ENCODE measurements at places on chromosomes 16 and 17.

- no peak for DNase-seq
Observed at GRCh38 chr16:14186795-14187221, 115.7 kb downstream of the MRTFB start.

- no peak for DNase-seq
Observed at GRCh38 chr17:65079489-65079900, 23.0 kb upstream of the GNA13 start.

DNA sequence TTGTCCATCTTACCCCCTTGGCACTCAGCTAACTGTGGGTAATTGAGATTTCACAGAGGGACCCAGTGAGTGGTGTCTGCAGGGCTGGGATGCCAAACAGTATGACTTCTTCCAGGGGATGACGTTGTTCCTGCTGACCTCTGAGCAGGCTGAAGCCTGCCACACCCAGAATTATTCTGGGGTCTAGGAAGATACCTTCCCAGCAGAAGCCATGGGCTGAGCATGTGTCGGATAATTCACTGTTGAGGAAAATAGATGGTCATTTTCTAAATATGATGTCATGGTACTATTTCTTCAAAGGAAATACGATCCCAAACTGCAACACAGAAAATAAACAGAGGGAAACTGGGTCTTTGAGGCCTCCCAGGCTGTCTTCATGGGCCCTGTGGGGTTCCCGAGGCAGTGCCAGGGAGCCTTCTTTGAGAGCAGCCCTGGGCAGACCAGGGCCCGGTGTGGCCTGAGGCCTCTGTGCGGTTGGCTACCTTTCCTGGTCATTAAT, 17.4 kb downstream of the WNT9B start:
- DNase-seq, result no peak

DNA sequence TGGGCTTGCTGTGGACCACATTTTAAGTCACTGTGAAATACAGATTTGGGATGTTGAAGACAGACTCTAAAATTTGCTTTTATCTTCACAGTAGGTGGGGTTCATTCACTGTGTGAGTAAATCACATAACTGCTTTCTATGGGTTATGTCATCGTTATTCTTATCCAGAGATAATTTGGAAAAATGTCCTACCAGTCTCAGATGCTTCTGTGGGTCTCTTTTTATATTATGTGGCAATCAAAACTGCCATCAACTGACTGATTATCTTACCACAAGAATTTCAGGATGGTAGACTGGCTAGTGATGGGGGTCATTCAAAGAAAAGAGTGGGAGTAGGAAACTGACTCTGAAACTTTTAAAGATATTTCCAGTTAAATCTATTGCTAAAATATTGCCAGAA, 3.1 kb downstream of the HSBP1 start:
- no peak for DNase-seq

- no peak for DNase-seq
Observed at GRCh38 chr16:58318391-58318790, 23.6 kb upstream of the PRSS54 start.

DNA sequence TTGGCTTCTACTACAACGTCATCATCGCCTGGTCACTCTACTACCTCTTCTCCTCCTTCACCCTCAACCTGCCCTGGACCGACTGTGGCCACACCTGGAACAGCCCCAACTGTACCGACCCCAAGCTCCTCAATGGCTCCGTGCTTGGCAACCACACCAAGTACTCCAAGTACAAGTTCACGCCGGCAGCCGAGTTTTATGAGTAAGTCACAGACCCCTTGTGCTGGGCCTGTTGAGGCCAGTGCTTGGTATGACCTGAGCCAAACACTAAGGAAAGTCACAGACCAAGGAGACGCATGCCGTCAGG, 16.1 kb downstream of the SLC6A2 start:
- no peak for DNase-seq

- no peak for DNase-seq
Observed at GRCh38 chr16:72819345-72819744, 228.6 kb downstream of the ZFHX3 start.

DNA sequence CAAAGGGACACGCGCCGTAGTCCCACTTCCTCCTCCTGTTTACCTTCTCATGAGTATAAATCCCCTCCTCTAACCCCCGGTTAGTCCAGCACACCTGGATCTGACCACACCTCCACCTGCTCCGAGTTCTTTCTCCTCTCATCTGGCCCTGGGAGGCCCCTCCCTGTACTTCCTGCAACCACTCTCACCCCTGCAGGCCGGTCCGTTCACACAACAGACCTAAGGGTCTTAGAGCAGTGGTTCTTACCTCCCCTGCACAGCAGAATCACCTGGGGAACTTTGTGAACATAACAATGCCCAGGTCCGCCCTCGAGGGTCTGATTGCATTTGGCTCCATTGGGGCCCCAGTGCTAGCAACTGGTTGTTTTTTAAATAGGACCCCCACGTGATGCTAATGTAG, 24.8 kb downstream of the TMEM114 start:
- no peak for DNase-seq

DNA sequence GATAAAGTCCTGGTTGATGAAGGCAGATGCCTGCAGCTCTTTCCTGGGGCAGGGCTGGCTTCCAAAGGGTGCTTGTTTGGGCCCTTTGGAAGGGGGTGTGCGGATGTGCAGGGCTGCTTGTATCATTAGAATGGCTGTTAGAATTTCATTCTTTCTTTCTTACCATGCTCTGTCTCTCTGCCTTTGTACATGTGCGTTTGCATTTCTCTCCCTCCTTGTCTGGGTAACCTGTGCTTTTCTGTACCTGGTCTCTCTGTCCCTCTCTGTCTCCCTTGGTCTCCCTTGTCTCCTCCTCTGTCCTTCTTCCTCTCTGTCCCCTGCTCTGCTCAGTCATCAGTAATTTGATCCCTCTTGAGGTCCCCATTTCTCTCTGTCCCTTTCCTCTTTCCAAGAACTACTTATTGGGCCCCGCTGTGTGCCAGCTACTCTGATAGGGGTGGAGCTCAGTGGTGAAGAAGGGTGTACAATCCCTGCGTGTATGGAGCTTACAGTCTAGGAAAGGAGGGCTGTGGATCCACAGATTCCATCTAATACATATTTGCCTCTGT, 69.3 kb downstream of the PLCG2 start:
- no peak for DNase-seq

- no peak for DNase-seq
Observed at GRCh38 chr17:9217151-9218056, 196.1 kb downstream of the NTN1 start.

DNA sequence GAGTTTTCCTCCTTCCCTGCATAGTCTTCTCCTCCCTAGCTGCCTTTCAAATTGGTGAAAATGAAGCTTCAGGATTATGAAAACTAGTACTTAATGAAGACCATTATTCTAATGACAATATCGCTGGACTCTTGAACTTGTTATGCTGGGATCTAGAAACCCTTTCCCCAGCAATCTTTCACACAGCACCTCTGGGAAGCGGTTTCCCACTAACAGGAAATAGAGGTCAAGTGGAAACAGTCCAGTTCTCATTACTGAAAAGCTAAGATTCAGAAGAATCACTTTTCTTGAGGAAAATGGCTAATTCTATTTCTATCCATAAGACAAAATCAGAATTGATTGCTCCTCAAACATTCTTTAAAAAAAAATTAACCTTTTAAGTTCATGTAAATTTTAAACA, 2.0 kb upstream of the VEZF1 start:
- DNase-seq, result no peak

GRCh38 chr16:81632392-81633146, 146.5 kb upstream of the PLCG2 start:
- peak; percentile 69 for DNase-seq

GRCh38 chr16:68732042-68732680, 4.9 kb upstream of the CDH1 start:
- no peak for DNase-seq

DNA sequence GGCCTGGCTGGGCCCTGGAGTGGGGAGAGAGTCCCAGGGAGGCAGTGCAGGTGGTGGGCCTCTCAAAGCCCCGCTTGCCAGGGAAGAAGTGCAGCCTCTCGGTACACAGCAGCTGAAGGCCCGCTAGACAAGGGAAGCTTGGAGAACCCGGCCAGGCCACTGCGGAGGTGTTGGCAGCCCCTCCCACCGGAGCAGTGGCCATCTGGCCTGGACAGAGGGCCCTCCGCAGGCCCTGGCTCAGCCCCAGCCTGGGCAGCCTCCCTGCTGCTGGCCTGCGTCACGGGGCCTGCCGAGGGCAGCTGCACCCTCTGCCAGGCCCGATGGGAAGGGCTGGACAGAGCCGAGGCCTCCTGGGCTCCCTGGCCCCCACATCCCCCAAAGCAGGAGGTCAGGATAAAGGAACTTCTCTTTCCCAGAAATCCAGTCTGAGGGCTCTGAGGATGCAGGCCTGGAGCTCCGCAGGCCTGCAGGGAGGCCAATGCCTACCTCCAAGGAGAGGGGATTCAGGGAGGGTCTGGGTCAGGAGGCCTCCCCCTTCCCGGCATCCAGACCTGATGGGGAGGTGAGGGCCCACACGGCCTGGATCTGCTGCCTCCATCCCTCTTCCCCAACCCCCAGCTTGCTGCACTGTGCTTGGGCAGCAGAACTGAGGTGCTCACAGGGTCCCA, 4.3 kb downstream of the SPPL2C start:
- DNase-seq, result no peak

- peak; percentile 16 for DNase-seq
Observed at GRCh38 chr17:55420776-55421178, 858 bp downstream of the MMD start.

GRCh38 chr17:17667231-17667630, 14.0 kb upstream of the RAI1 start:
- no peak for DNase-seq

- DNase-seq, result no peak
Observed at GRCh38 chr16:23020084-23020483, 129.2 kb downstream of the USP31 start.

DNA sequence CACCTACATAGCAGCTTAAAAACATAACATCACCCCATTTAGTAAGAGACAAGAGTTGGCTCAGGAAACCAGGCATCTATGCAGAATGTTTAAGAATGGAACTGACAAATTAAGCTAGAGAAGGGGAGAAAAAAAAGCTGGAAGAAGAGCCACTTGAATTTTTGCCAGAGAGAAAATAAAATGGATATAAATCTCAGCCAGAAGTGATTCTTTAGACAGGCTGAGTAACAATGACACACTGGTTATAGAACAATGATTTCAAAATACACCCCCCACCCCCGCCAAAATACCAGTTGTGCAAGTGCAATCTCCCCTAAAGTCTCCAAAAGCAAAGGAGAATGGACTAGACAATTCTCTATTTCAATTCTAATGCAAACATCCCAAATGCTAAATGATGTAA, 22.4 kb downstream of the LSM12 start:
- no peak for DNase-seq

DNA sequence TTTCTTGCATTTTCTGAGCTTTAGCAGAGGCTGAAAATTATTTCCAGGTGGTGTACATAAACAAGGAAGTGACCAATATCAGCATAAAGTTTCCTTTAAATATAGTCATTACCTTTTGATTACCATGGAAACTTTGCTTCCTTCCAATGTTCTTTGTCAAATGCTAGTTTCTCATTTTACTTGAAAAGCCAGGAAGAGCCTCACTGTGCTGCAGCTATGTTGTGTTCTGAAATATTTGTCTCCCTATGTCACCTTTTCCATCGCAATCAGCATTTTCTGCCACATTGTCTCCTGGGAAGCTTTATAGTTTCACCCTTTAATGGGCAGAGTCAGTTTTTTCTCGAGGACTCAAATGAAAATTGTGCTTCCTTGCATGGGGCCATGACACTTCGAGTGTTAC, 496.0 kb downstream of the CDH8 start:
- DNase-seq, result no peak

- no peak for DNase-seq
Observed at GRCh38 chr17:60563743-60564142, 36.2 kb upstream of the PPM1D start.

- DNase-seq, result no peak
Observed at GRCh38 chr17:77303620-77304019, 162.9 kb downstream of the SEC14L1 start.

DNA sequence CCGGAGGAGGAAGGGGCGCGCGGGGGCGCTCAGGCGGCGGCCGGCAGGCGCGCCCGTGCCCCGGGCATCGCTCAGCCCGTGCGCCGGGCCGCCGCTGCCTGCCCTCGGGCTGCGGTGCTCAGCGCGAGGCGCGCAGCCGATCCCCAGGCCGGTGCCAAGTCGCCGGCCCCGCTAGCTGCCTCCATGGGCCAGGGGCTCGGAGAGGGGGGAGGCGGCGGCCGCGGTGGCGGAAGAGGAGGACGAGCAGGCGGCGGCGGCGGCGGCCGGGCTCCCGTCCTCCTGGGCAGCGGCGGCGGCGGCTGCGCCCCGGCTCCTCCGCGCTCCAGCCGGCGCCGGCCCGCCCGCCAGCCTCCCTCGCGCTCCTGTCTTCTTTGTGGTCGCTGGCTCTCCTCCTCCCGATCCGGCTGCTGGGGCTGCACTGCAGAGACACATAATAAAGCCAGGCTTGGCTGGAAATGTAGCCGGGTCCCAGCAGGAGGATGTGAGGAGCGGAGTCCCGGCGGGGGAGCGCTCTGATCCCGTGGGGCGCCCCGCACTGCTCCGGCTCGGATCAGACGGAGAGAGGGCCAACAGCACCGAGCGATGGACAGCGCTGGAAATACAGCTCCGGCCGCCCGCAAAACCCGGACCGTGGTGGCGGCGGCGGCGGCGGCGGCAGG, 889 bp upstream of the ZNF423 start:
- no peak for DNase-seq

DNA sequence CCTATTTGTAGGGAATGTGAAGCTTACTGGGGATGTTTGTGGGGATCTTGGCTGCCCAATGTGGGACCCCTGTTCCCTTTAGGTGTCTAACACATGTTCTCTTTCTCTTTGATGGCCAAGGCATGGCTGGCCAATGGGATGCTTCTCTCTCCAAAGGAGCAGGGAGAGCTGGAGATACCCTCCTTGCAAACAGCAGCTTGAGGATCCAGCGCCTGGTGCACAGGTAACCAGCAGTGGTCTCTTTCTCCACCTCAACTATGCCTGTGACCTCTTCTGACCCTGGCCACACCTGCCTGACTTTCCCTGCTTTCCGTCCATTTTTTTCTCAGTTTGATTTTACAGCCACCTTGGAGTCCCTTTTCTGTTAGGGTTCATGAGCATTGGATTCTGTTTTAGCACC, 16.8 kb upstream of the NKD1 start:
- DNase-seq, result no peak

DNA sequence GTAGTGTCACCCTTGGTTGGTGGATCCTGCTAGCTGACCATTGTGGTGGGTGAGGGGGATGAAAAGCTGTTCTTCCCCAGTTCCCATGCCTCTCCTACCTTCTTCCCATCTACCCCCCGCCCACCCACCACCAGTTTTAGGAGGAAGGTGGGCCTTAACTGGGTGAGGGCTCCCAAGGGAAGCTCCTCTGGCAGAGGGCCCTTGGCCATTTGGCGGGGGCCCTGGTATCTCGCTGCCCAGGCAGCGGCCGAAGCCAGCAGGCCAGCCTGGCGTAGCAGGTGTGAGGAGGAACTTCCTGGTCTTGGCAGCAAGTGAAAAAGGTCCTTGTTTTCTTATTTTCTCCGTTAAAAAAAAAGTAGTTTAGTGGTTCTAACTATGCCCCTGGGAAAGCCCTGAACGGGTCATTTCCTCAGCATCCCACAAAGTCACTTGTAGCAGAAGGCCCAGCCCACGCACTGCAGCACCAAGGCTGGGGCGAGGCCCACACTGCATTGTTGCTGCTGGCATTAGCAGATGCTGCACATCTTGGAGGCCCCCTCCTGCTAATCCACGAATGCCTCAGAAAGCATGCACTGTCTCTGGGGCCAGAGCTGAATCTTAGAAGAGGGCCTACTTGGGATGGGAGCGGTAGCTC, 72.5 kb downstream of the MPRIP start:
- DNase-seq, result no peak

All from activated CD4-positive, alpha-beta T cell treated with anti-CD3 and anti-CD28 coated beads for 1 hour (primary cell).